ENCODE measurements at places on chromosomes 1 and 21.

DNA sequence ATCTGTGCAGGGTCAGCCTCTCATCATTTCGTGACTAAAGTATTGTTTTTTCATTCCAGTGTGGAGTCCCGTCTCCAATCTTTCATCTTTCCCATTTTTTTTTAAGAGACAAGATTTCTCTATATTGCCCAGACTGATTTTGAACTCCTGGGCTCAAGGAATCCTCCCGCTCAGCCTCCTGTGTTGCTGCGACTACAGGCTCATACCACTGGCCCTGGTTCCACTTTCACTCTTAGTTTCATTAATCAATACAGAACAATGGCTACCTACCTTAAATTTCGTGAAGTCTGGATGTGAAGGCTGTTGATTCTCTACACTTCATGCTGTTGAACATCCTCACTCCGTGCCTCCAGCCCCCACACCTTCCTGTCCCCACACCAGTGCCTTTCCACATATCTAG, 97.7 kb upstream of the GREM2 start:
- no peak for DNase-seq

DNA sequence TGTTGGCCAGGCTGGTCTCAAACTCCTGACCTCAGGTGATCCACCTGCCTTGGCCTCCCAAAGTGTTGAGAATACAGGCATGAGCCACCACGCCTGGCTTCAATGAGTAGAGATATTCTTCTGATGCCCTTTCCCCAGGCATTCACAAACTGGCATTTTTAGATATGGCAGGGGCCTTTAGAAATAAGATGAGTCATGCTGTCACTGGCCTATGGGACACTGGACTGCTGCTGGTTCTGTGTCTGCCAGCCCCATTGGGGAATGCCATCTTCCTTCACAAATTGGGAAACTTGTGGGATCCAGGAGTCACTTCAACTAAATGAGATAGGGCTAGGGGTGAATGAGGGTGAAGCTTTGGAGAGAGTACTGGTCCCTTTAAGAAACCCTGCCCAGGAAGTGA, 16.0 kb downstream of the KLHDC8A start:
- DNase-seq = no peak

- no peak for DNase-seq
Observed at GRCh38 chr1:26789931-26790330, 2.2 kb downstream of the PIGV start.

DNA sequence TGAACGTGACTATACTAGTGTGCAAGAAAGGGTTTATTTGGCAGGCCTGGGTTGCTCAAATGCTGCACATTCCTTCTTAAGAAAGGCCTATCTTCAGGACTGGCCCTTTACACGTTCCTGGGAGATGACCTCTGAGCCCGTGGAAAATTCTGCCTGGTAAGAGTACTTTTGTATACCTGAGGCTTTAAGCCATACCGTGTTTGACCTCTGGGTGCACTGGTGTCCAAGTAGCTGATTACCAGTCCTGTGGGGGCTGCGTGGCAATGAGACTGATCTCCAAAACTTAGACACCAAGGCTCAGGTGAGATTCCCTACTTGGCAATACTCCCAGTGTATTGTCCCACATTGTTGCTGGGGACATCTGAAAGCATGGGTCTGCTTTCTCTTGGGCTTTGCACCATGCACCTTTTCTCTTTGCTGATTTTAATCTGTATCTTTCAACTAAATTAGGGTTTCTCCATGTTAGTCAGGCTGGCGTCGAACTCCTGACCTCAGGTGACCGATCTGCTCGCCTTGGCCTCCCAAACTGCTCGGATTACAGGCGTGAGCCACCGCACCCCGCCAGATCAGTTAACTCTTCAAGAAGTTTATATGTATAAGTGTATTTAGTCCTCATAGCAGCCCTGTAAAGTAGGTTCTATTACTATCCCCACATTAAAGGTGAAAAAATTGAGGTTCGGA, 44.5 kb downstream of the TRIM33 start:
- DNase-seq = no peak

DNA sequence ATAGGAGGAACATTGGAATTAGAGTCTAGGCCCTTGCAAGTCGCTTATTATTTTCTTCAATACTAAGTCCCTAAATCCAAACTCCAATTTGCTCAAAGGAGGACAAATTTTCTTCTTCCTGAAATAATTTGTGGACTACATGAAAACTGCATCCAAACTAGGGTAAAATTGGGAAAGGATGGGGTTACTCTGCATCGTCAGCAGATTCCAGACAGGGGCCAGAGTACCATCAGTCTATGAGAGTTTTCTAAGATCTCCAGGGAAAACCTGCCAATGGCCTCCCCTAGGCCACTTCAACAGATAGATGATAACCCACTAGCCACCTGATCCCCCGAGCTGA, 508 bp downstream of the HEYL start:
- DNase-seq = no peak

DNA sequence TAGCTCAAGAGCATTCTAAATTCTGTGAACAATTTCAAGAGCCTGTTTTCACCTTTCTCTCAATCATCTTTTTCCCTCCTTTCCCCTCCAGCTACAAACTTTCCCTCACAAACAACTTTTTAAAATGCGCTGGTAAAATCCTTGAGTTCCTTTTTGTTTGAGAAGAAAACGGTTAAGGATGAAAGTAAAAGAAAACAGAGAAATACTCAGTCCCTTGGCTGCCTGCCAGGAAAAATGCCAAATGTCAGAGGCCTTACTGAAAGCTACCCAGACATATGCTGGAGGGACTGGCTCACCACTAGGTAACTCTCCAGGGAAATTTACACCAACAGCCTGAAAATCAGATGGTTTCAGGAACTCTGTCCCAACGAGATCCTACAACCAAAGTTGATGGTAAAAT, 11.0 kb upstream of the SERBP1 start:
- DNase-seq = peak; percentile 12

DNA sequence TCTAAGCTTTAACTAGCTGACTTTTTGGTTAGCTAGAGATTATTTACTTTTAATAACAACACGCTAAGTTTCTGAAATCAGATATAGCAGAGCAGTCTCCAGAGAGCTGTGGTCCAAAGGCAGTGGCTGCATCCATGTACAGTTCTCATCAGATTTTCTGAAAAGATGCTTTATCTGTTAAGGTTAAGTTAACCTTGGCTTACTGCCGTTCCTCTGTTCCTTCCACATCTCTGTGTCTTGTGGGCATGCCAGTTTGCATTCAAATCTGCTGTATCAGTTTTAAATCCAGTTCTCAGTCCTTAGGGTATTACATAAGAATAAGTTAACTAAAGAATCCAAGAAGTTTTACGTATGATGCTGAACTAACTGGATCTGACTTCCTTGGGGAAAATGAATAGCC, 46.8 kb downstream of the SPATA46 start:
- DNase-seq = no peak

DNA sequence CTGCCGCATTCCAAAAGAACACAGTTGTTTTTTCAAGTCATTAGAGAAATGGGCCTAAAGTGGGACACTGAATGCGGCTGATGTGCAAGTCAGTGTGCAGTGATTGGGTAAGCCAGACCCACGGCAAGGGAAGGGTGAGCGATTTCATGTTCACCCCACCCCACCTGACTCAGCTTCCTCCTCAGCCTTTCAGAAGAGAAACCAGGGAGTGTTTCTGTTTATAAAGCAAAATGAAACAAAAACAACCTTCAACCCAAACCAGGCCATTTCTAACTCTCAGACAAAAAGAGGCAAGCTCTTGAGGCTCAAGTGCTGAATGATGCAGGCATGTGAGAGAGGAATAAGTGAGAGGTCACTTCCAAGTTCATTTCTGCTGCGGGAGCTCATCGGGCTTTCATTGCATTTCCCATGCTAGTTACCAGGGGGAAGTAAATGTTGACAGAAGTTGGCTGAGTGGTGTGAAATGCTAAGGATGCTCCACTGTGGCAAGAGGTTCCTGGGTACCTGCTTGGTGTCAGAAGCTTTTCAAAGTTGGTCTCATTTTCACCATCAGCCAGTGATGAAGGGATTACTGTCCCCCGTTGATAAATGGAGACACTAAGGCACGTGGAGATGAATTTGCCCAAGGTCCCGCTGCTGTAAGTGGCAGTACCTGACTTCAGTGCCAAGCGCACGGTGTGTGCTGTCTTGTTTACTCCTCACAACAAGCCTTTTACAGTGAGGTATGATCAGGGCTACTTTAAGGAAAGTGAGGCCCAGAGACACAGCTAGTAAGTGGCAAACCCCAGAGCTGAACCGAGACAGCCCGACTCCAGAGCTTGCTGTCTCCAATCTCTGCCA, 29.1 kb downstream of the STPG1 start:
- no peak for DNase-seq

DNA sequence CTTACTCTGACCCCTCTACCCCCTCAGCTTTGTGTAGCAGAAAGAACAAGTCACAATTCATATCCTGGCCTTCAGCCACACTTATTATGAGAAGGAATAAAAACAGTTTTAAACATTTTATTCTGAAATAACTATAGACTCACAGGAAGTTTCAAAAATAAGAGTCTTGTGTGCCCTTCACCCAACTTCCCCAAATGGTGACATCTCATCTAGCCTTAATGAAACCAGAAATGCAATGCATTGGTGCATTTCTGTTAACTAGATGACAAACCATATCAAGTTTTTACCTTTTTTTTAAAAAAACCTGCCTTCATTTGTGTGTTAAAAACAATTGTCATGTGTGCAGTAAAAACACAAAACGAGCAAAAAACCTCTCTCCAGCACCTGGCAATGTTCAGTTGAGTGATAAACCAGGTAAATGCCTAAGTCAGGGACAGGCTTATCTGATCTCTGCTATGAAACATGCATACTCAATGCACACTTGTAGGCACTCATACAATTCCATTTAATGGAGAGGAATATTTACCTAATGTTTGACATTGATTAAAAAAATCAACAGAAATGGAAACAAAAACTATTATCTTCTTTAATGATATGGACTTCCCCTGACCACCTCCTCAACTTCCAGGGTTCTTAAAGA, 51.5 kb downstream of the SH3BGR start:
- no peak for DNase-seq

DNA sequence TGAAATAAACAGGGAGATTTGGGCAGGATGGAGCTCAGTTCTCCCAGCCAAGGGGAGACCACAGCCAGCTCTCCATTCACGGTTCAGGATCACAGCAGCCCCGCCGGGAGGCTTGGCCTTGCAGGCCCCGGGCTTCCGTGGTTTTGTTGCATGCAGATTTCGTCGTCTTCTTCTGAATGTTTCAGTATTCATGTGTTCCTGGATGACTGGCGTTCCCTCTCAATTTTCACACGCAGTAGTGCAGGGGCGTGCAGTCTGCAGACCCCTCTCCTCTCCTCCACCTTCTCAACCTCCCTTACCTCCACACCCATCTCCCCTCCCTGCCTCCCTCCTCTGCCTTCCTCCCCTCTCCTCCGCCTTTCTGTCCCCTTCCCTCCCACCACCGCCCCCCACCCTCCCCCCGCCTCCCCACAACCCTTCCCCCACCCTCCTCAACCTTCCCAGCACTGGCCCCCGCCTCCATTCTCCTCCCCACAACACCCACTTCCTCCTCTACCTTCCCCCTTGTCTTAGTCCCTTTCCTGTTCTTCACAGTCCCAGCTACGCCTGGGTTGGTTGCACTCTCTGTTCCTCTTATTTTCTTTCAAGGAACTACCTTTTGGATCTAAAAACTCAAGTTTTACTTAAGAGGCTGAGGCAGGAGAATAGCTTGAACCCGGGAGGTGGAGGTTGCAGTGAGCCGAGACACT, 8.4 kb upstream of the SLC19A1 start:
- no peak for DNase-seq

GRCh38 chr21:41876928-41877652, 2.1 kb downstream of the PRDM15 start:
- DNase-seq = no peak

DNA sequence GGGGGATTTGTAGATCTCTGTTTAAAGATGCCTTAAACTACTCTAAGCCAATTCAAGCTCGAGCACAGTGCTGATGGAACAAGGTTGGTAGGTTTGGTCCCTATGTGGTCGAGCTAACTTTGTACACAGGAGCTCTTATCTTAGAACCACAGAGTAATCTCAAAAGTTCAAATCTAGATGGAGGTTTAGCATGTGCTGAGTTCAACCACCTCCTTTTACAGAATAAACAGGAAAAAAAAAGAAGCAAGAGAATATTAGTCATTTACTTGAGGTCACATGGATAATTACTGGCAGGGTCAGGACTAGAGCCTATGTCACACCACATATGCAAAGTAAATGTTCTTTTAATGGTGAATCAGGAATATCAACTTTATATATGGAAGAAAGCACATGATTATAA, 86.2 kb downstream of the DTL start:
- DNase-seq = no peak

DNA sequence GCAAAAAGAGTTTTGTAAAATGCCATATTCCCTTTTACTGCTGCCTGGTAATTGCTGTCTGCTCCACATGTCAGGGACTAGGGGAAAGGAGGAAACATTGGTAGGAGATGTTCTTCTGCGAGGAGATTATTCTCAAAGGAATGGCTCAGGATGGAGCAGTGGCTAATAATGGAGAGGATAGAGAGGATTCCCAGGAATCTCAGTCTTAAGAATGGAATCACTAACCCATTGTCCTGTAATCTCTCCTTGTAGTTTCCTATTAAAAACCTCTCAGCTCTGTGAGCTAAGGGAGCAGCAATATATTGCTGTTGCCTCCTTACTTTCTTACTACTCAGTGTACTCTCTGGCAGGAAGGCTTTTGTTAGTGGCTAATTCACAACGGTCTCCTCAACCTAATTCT, 175.4 kb downstream of the HS2ST1 start:
- no peak for DNase-seq

- DNase-seq = no peak
Observed at GRCh38 chr1:34918386-34918976, 11.0 kb downstream of the DLGAP3 start.

GRCh38 chr21:35414507-35415139, 365.5 kb upstream of the RUNX1 start:
- no peak for DNase-seq

DNA sequence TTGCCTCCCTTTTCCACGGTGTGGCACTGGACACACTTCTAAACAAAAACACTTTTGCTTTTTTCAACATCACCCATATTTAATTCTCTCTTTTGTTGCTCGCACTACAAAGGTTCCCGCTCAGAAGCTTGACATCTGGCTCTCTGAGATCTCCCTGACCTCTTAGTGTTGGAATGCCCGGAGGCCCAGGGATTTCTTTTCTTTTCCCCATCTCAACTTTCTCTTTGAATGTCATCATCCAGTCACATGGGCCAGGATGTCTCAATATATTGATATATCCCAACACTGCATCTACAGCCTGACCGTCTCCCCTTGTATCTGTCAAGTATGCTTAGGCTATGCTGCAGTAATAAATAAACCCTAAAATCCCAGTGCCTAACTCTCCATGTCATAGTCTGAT, 54.3 kb upstream of the DESI2 start:
- no peak for DNase-seq
